ENCODE measurements at places on chromosomes 6 and 20.

DNA sequence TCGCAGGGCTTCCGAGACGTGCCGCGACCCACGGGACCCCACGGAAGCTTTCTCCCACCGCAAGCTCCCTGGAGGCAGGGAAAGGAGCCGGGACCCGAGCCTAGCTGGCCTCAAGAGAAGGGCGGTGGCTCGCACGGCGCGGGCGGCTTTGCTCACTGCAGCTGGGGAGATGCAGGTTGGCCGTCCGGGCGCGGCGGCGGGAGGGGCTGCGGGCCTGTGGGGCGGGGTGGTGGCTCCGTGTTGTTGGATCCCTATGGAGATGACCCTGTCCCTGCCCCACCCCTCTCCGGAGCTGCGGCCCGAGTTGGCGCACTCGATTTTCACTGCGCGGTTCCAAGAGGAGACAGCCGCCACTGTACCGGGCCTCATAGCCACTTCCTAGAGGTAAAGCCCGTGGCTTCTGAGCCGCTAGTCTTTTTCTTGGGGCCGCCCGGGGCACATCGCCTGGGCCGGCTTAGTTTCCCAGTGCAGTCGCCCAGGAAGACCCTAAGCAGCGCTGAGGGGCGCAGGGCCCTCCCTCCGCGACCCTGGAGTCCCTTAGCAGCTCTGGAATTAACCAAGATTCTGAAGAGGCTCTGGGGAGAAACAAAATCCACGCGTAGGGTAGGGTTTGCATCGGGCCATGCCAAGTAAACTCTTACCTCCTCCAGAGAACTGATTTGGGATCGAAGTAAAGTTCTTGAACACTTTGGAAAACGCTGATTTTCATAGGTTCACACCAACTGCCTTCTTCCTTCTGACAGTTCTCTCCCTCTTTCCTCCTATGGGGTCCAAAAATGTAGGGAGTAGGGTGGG lies at the start of gene ECT2L:
TSS of gene ECT2L (plus strand) at position 279 of the 795 bp plus-strand sequence. CDS start 17,188 bp downstream, outside the sequence.
- DNase-seq = no peak

DNA sequence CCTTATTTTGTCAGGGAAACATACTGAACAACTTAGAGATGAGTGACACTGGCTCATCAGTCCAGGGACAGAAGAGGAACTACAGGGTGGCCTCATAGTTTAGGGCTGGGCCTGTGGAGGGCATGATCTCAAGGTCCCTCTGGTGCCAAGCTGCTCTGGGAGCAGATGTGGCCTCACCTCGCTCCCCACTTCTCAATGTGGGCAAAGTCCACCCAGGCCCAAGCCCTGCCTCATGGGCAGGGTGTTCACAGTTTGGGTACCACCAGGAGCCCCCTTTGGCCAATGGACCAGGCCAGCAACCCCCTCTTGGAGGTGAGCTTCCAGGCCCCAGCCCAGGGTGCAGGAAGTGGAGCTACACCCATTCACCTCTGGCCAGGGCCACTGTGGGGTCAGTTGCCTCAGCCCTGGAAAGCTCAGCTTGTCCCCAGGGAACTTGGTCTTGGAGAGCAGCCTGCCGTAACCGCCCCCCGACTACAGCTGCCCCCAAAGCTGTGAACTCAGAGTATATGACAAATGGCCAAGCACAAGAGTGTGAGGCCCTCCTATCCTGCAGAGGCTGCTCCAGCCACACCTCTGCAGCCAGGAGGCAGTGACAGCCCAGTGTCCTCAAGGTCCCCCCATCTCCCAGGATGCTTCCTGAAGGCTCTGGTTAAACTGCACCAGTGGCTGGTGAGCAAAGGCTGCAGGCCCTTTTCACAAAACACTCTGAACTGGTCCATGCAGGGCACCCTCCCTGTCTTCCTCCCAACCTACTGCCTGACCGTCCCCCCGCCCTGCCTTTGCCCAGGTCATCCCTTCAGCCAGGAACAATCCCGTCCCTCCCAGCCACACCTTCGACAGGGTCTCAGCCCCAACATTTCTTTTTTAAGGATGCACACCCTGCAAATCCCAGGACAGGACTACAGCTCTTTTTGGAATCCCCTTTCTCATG lies 3.6 kb downstream of the ADISSP start:
- DNase-seq = peak; percentile 30

GRCh38 chr6:39327507-39327906 lies 5.0 kb upstream of the KCNK16 start:
- DNase-seq = no peak

- DNase-seq = no peak
Measured at GRCh38 chr6:6631534-6632276, 43.2 kb downstream of the LY86 start.

- DNase-seq = no peak
Measured at GRCh38 chr20:41367393-41367695, 726 bp upstream of the EMILIN3 start.

DNA sequence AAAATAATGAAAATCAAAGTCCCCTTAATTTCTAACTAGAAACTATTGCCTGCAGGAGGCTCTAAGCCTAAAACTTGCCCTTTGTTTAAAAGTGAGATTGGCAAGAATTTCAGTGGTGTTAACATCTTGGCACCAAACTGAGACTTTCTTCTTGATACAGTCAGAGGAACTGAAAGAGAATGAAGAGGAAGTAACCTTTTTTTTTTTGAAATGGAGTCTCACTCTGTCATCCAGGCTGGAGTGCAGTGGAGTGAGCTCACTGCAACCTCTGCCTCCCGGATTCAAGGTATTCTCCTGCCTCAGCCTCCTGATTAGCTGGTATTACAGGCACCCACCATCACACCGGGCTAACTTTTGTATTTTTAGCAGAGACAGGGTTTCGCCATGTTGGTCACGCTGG lies 3.6 kb downstream of the DOP1A start:
- peak; percentile 1 for DNase-seq

GRCh38 chr6:110432285-110432900 lies 17.0 kb upstream of the DDO start:
- no peak for DNase-seq

DNA sequence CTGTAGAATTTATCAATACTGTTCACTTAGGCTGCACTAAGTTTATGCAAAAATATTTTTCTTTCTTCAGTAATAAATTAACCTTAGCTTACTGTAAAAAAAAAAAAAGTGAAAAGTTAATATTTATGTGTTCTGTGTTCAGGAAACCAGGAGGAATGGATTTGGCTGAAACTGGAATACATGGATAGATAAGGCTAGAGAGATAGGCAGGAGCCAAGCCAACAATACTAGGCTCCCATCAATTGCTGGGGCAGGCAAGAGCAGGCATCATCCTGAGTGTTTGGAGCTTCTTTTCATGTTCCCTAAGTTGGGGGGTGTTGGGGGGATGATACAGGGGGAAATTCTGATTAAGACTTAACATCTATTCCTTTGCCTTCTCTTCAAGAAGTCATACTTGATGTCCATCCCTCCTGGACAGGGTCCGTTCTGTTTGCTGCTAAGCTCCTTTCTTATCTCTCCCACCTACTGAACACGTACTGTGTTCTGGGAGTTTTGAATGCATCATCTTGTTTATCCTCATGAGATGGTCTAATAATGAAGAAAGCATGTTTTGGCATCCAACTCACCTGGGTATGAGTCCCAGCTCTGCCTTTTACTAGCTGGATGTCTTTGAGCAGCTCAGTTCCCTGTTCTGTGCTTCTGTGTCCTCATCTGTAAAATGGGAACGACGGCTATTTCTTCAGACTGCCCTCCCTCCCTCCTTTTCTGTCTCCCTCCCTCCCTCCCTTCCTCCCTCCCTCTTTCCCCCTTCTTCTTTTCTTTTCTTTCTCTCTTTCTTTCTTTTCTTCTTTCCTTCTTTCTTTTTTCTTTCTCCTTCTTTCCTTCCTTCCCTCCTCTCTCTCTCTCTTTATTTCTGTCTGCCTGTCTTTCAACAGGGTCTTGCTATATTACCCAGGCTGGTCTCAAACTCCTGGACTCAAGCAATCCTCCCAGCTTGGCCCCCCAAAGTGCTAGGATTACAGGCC lies 6.4 kb upstream of the PROCR start:
- no peak for DNase-seq

GRCh38 chr20:57037689-57038088 lies 228.8 kb downstream of the BMP7 start:
- no peak for DNase-seq

GRCh38 chr6:145241039-145241438 lies 494.3 kb downstream of the EPM2A start:
- DNase-seq = no peak

DNA sequence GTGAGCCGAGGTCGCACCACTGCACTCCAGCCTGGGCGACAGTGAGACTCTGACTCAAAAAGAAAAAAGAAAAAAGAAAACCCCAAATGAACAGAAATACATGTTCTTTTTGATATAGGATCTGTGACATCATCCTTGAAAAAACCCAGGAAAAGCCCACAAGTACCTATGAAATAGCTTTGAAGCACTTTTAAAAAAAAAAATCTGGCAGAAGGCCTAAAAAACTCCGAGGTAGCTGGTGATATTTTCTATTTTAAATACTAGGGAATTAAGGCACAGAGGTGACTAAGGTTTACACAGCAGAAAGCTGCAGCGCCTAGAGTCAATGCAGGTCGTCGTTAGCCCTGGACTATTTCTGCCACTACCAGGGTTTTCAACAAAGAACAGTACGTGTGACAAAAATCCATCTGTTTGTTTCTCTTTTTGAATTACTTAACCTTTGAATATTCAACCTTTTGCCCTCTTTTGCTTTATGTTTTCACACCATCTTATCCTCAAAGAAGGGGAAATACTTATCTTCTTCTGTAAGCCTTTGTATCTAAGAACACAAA lies 39.4 kb upstream of the EEF1A1 start:
- DNase-seq = no peak

DNA sequence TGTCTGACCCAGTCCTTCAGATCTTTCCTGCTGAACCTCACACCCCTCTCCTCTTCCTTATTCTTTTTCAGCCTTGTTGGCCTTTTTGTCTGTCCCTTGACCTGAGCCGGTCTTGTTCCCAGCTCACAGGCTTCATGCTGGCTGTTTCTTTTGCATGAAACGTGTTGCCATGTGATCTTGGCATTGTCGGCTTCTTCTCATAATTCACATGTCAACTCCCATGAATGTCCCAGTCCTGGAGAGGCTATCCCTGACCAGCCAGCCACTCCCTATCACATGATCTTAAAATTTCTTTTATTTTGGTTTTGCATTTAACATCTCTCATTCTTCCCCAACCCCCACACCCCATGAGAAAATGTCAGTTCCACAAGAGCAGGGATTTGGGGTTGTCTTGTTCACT lies 131.2 kb upstream of the TSHZ2 start:
- no peak for DNase-seq

GRCh38 chr6:83430611-83431544 lies at the start of gene ME1:
ME1 (minus strand) TSS chr6:83431051; CDS start chr6:83430954, 97 bp downstream.
- peak; percentile 30 for DNase-seq

DNA sequence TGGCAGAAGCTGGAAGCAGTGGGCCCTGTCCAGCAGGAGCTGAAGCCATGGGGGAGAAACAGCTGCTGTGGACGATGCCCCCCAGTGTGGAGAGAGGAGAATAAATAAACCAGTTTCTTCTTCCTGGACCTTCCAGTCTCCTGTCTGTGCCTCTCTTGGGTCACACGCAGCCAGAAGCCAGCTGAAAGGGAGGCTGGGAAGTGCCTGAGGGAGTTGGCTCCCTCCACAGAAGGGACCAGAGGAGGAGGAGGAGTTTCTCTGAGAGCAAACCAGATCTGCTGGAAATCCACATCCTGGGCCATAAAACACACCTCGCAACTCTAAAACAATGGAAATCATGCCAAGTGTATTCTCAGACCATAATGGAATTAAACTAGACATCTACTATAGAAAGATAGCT lies 577.0 kb downstream of the CDH26 start:
- DNase-seq = no peak

GRCh38 chr20:59335377-59335776 lies 35.0 kb downstream of the EDN3 start:
- DNase-seq = no peak

- DNase-seq = peak; percentile 81
Measured at GRCh38 chr20:33667676-33668465, 1.1 kb downstream of the ACTL10 start.

Data from CD4-positive, alpha-beta T cell treated with Interleukin-1 beta for 1 hour (primary cell).